ENCODE measurements at places on chromosomes 12 and 14.

DNA sequence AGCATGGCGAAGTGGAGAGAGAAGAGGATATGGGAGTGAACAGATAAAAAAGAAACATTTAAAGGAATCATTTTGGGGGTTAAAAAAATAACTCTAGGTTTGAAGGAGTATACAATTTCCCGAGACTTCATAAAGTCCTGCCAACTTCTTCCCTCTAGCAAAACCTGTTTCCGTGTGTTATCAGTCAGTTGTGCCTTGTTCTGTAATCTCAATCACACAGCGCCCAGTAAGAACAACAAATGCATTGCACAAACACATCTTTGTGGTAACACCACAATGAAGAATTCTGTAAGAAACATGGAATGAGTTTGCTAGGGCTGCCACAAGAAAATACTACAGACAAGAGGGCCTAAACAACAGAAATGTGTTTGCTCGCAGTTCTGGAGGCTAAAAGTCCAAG lies 144.7 kb upstream of the FUT8 start:
- no peak for DNase-seq

- DNase-seq: no peak
These were observed 51.5 kb downstream of the TMEM117 start for GRCh38 chr12:43887397-43887796.

- no peak for DNase-seq
These were observed 181.7 kb downstream of the PLCZ1 start for GRCh38 chr12:18556161-18556560.

- DNase-seq: no peak
These were observed 1.3 kb upstream of the IGFBP6 start for GRCh38 chr12:53096089-53096741.

- DNase-seq: no peak
These were observed 258.6 kb upstream of the DCN start for GRCh38 chr12:91441246-91441645.

DNA sequence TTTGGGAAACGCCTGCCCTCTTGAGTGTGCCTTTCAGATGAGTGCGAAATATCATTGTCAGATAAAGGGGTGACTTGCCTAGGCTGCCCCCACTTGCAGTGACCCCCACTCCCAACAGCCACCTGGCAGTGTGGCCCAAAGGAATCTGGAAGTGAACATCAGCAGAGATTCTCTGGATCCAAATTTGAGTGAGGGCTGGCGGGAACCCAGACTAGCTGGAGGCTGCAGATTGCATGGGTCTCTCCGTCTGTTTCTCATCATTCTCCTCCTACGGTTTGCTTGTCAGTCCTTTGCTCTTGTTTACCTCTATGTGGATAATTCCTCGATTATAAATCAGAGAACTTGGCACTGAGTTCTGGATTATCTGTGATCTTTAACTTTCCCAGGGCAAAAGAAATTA lies 280.8 kb downstream of the ZFP36L1 start:
- DNase-seq: no peak

GRCh38 chr12:118436002-118436730 lies 59.8 kb downstream of the SUDS3 start:
- no peak for DNase-seq
